ENCODE measurements at places on chromosomes 1 and 21. TPM values are rescaled to one million over a fixed set of nuclear protein-coding genes. Genes with fewer than 3 reads are reported as not detected.

KLHDC7A gene
- total RNA-seq, result 0.14 TPM

- DNase-seq, result no peak
These were observed 71.6 kb upstream of the RGS18 start for GRCh38 chr1:192086644-192087043.

DNA sequence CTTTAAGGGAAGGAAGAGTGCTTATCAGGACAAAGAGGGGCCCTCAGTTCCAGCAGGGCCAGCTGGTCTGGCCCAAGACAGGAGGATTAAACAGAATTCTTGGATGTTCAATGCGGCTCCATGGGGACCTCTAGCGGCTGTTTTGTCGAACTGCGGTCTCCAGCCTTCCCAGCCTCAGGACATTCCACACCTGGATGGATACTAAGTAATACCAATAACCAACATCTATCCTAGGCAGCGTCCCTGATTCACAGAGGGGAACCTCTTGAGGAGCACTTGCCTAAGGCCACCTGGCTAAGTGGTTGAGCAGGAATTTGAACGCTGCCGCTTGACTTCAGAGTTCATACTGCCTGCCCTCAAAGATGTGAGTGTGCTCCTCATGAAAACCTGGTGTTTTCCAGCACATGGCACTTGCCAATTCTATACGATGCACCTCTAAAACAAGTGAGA is 15.5 kb upstream of the CD247 start:
- DNase-seq, result peak; percentile 34

MYOG gene
- total RNA-seq, result not detected

NAV1 gene
- total RNA-seq, result 13.1 TPM

- DNase-seq, result no peak
These were observed 200.8 kb upstream of the VAMP3 start for GRCh38 chr1:7570311-7570710.

SPRR2F gene
- not detected for total RNA-seq

TRIM17 gene
- not detected for total RNA-seq

GRCh38 chr1:116817582-116818064 is 63.4 kb downstream of the CD2 start:
- DNase-seq, result peak; percentile 32

- no peak for DNase-seq
These were observed 27.5 kb downstream of the ATP8B2 start for GRCh38 chr1:154352581-154353459.
